Stimulated activated CD8-positive, alpha-beta memory T cell treated with anti-CD3 and anti-CD28 coated beads, Interleukin-2, amount 100 ng/mL, for 48 hours (primary cell): ENCODE measurements at places on chromosomes 2 and 18.

- DNase-seq = no peak
These were observed 266.0 kb downstream of the ALPK2 start for GRCh38 chr18:58362829-58363271.

DNA sequence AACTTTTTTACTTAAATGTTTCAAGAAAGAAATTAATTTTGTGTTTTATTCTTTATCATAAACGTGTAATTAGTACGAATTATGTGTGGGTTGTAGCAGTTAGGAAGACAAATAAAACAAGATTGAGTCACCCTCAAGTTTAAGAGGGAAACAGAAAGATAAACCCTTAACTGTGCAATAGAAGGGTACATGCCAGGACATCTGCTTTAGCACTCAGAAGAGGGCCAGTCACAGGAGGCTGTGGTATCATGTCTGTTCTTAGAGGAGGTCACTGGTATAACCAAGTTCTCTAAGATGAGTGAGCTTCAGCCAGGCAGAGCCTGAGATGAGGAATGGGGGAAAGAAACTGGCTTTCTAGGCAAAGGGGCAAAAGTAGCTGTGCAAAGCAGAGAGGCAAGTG is 42.4 kb upstream of the GRHL1 start:
- no peak for DNase-seq

- no peak for DNase-seq
These were observed 44.7 kb upstream of the SH3RF3 start for GRCh38 chr2:109084341-109084740.

GRCh38 chr2:28134857-28135256 is 244.3 kb downstream of the BABAM2 start:
- no peak for DNase-seq

- no peak for DNase-seq
These were observed 5.9 kb upstream of the NARS1 start for GRCh38 chr18:57627488-57627887.

GRCh38 chr2:217958884-217959225 is 43.9 kb downstream of the TNS1 start:
- no peak for DNase-seq

DNA sequence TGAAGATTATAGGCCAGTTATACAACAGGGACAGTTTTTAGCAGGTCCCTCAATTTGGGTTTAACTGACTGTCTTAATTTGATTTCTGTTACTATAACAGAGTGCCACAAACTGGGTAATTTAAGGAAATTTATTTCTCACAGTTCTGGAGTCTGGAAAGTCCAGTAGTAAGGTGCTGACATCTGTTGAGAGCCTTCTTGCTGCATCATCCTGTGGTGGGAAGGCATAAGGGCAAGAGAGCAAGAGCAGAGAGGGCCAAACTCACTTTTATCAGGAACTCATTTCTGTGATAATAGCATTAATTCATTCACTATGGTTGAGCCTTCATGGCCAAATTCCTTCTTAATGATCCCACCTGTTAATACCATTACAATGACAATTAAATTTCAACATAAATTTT is 36.5 kb downstream of the DIS3L2 start:
- no peak for DNase-seq

GRCh38 chr2:26347286-26347865 is 787 bp upstream of the ADGRF3 start:
- DNase-seq = no peak

DNA sequence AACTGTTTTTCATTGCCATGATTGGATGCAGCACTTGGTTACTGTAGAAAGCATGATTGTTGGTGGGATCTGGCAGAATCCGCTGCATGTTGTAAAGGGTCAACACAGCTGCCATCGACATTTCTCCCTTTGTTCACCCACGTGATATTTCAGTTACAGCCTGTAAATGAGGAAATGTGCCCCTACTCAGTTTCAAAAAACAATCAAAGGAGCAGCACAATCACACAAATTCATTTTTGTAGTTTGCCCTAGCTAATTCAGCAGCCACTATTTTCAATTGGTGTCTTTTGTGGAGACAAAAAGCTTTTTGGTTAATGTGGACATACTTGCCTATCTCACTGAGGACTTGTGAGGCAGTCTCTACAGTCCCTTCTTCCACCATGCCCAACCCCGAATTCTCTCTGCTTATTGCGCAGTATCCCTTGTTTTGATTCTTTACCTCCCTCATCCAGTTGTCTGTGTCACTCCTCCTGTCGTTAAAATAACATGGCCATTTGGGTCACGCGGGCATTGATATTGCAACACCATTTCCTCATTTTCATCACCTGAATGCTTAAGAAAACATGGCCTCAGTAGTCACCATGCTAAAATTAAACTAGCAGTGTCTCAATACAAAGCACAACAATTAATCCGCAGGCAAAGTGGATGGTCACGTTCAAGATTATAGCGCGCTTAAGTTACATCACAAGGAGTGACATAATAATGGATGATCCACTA is 6.4 kb upstream of the PROC start:
- DNase-seq = no peak

DNA sequence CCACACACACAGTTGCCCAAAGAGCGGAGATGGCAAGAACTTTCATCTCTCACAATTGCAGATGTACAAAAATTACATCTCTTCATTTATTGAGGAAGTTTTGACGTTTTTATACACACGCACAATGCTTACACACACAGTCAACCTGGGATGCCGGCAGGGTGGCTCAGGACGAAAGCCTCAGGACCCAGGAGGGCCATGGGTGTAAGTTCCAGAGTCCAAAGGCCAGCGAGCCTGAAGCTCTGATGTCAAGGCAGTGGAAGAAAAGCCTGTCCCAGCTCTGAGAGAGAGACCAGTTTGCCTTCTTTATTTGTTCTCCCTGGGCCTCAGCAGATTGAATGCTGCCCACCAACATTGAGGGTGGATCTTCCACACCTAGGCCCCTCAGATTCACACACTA is 10.1 kb downstream of the AMER3 start:
- DNase-seq = no peak

- DNase-seq = no peak
These were observed 200.5 kb downstream of the TNS1 start for GRCh38 chr2:217802266-217802665.

GRCh38 chr2:171762879-171763573 is 75.8 kb downstream of the DYNC1I2 start:
- DNase-seq = no peak

GRCh38 chr2:217215877-217216276 is 356.0 kb upstream of the TNP1 start:
- DNase-seq = no peak

DNA sequence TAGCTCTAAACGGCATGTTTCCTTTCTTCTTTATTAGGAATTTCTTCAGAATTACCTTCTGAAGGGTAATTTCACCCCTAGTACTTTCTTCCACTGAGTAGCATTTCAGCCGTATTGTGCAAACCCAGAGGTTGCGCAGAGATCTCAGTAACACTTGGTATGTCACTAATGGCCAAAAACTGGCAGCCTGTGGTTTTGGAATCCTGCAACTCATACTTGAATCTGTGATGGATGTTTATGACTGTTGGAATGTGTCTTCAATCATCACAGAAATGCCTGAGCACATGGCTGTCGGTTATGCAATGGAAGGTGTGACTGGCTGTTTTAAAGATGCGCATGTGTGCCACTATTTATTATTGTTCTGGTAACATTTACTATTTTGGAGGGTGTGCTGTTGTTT is 100.0 kb downstream of the COLEC12 start:
- no peak for DNase-seq

DNA sequence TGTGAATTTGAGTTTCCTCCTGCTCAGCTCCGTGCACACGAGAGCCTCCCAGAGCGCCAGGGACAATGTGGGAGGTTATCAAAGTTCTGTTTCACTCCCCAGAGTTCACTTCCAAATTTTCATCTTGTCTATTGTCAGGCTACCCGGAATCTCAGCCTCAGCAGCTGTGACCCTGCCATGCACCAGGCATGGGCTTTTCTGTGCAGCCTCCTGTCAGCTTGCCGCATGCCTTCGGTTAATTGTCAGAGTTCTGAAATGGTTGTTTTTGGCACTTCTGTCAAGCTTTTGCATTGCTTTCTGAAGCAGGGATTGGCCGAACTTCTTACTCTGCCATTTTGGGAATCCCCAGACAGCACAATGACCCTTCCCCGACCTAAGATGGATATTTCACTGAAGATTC is 60.4 kb downstream of the SH3YL1 start:
- no peak for DNase-seq

- DNase-seq = no peak
These were observed 16.1 kb downstream of the GAREM1 start for GRCh38 chr18:32454593-32454992.

DNA sequence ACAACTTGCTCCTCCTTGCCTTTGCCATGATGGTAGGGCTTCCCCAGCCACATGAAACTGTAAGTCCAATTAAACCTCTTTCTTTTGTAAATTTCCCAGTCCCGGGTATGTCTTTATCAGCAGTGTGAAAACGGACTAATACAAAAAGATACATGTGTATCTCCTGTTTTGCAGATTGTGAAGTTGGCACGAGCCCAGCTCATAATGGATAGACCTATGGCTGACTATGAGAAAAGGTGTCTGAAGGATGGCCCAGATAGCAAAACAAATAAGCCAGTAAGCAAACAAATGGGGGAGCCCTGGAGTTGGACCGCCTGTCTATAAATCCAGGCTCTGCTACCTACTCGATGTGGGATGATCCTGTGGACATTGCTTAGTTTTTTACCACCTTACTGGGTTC is 15.5 kb upstream of the PRKCE start:
- no peak for DNase-seq

DNA sequence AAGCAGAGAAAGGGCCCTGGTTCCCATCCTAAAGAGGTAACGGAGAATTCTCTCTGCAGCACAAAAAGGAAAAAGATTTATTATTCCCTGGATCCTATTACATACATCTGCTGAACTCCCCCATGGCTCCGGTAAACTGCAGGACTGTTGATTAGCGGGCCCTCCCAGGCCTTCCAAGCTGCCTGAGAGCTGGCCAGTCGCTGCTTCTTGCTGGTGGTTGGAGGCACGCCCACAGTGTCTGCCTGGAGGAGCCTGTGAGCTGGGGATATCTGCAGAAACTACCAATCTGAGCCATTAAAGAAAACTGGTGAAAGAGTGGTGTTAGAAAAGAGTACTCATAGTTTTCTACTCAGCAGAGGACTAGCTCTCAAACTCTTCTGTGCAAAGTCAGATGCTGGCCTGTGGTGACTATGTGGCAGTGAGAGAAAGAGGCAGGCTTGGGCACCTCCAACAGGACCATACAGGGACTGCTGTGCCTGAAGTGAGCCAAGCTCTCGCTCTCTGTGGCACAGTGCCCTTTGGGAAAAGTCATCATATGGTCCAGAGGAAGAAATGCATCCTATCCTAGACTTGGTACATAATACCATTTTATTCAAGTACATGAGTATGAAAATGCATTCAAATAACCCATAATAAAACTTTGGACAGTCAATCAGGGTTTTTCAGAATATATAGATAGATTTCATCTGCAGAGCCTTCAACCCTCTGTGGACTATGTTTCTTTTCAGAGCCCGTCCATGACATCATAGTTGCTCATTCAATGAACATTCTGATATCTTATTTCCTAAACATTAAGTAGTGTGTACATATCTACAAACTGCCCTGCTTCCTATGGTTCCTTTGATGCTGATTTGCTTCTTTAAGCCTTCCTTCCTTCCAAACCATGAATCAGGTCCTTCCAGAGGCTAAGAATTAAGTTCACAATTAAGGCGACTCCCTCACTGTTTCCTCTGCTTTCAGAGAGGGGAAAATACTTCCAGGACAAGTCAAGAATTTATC is 242.0 kb upstream of the LYPD1 start:
- no peak for DNase-seq

GRCh38 chr2:37378411-37378810 is 34.0 kb downstream of the QPCT start:
- no peak for DNase-seq

GRCh38 chr2:88481691-88482336 is 29.3 kb upstream of the FOXI3 start:
- no peak for DNase-seq

GRCh38 chr2:68837861-68838341 is 33.3 kb downstream of the BMP10 start:
- DNase-seq = no peak

DNA sequence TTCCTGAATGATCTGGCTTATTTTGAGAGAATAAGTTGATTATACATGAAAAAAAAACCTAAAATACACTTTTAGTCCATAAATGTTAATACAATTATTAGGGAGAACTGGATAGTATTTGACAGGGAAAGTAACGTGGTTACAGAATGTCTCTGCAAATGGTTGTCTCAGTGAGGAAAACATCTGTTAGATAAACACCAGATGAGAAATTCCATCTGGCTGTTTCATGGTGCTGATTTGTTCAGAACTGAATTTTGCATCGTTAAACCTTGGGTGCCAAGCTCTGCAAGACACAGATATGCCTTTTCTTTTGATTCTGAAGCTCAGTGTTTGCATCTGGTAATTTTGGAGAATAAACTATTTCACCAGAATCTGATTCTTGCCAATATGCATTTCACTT is 90.4 kb downstream of the SCN3A start:
- no peak for DNase-seq

GRCh38 chr2:190882856-190883582 is 2.4 kb downstream of the GLS start:
- DNase-seq = no peak
